Activated CD4-positive, CD25-positive, alpha-beta regulatory T cell treated with anti-CD3 and anti-CD28 coated beads, Interleukin-2, amount 50 U/mL, for 24 hours (primary cell): ENCODE measurements at places on chromosomes 2 and 18.
A peak's percentile ranks its signal among the peaks of the same experiment; 100 is the strongest.

DNA sequence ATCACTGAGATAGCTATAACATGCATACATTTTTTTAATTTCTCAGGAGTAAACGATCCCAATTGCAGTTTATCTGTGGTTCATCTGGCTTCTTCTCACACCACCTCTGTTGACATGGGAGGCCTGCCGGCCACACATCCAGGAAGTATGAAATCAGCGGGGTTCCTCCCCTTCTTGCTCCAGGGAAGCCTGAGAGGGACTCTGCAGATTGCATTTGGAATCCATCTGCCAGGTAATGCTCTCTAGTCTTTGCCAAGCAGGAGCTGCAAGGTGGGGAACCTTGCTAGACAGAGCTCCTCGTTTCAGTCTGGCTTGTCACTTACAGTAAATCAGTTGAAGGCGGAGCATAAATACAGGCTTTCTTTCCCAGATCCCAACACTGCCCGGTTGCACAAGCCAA is 49.9 kb downstream of the SOX11 start:
- ATAC-seq: no peak

GRCh38 chr2:207417301-207417718 is 112.5 kb upstream of the CREB1 start:
- ATAC-seq: no peak

DNA sequence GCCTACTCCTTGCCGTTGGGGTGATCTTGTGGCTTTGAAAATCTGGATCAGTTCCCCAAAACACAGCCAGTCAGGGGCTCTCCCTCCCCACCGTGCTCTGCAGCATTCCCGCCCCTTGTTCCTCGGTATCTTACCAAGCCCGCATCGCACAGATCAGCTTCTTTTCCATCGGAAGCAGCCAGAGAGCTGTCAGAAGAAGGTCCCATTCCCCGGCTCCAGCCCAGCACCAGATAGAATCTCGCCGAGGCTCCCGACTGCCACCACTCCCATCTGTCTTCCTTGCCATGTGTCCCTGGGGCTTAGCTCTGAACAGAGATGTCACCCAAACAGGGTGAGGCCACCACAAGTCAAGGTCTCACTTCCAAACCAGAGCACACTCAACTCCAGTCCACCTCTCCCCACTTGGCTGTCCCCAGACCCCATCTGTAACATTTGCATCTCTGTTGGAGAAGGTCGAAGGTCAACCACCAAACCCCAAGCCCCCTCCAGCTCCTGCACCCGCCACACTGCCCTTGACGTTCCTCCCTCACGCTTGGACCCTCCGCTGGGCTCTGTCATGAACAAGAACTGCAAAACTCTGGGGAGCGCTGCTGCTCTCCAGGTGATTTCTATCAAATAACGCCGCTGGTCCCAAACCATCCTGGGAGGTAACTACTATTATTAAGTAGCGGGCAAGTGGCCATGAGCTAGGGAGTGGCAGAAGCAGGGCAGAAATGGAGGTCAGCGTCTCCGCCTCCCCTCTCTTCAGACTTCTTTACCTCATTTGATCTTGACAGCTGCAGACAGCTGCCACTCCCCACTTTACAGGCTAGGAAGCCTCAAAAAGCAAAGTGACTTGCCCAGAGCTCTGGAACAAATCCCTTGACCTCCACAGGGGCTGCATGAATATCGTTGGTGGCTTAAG is 70.0 kb upstream of the TAF1B start:
- ATAC-seq: no peak

GRCh38 chr2:233118648-233119000 is 58.5 kb downstream of the INPP5D start:
- no peak for ATAC-seq

DNA sequence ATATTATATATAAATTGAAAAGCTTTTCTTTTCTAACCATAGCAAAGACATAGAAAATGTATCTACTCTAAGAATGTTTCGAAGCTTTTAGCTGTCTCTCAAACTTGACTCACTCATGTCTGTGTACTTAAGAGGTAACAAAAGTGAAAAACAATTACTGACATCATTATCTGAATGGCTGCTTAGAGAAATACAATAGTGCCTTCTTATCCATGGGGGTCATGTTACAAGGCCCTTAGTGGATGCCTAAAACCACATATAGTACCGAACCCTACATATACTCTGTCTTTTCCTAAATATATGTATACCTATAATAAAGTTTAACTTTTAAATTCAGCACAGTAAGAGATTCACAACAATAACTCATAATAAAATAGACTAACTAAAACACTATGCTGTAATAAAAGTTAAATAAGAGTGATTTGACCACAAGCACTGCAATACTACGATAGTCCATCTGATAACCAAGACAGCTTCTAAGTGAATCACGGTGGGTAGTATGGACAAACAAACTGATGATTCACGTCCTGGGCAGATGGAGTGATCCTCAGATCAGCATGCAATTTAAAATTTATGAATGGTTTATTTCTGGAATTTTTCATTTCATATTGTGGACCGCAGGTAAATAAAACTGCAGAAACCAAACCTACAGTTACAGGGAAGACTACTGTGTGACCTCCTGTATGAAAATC is 246.2 kb downstream of the XIRP2 start:
- no peak for ATAC-seq

GRCh38 chr2:133766164-133766832 is 198.0 kb upstream of the NCKAP5 start:
- ATAC-seq: no peak

- no peak for ATAC-seq
Observed at GRCh38 chr2:177396703-177397460, 4.3 kb downstream of the AGPS start.

DNA sequence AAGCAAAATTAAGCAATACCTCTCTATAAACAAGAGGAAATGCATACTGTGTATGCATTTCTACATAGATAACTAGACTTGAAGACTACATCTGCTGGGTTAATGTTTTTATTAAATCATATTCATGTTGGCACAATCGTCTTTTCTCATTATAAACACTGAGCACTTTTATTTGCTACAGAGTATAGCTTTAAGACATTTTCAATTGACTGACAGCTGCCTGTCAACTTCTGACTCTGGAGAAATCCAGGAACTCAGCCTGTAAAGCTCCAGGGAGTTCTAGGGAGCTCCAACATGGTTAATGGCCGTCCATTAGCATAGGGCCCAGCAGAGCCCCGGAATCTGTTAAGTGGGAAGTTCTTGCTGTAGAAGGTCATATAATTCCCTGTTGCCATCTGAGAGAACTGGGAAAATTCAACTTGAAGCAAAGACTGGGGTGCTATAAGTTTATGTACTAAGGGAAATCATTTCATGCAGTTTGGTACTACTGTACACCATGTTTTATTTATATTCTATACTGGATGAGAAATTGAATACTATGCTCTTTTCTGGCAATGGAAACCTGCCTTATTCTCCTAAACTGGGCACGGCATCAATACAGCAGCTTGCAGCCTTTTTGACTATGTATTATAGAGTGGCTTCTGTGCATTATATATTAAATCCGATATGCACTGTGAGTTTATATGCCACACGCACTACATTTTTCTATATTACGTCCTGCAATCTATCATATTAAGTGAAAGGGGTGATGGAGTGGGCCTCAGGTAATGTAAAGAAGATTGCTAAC is 243.5 kb upstream of the ZNF521 start:
- no peak for ATAC-seq

- ATAC-seq: no peak
Observed at GRCh38 chr2:204074456-204074855, 137.9 kb downstream of the ICOS start.

DNA sequence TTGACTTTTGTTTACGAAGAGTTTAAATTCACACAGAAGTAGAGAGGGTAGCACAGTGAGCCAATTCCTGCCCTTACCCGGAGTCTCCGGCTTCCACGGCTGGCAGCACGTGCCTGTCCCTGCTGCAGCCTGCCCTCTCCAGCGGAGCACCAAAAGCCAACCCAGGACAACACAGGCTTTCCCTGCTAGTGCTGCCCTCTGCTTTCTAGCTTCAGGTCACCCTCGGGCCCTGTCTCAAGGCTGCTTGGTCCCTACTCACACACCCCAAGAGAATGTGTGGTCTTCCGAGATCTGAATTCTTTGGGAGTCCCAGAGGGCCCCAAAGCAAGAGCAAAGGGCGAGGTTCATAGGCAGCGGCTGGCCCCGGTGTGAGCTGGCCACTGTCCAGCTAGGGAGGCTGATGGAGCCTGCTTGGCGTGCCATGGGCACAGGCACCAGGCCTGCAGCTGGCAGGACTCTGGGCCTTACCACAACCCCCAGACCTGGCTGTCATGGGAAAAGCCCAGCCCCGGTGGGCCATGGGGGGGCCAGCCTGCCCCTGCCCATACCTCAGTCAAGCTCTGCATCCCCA is 7.0 kb upstream of the HS6ST1 start:
- no peak for ATAC-seq

DNA sequence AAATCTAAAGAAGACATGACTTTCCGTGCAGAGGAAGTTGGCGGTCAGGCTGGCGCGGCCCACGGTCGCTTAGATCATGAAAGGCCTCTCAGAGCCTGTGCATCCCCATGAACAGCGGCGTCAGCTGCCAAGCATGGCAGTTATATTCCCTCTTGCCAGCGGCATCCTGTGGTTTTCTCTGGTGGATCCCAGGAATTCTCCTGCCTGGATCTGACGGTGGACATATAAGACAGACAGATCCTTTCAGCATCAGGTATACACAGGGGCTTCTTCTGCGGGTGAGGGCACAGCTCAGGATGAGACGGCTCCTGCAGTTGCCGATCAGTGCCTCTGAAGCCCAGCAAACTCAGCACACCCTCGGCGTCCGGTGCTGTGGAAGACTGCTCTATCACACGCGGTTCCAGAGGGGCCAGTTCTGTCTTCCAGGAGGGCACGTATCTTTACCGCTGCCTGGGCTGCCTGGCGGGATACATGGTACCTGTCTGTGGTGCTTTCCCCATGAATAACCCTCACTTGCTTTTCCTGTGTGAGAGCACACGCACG is 157.8 kb downstream of the LDLRAD4 start:
- ATAC-seq: peak; percentile 30

GRCh38 chr2:49021271-49021670 is 133.0 kb downstream of the FSHR start:
- ATAC-seq: no peak

GRCh38 chr2:96531366-96531765 is 5.2 kb upstream of the ARID5A start:
- ATAC-seq: no peak

DNA sequence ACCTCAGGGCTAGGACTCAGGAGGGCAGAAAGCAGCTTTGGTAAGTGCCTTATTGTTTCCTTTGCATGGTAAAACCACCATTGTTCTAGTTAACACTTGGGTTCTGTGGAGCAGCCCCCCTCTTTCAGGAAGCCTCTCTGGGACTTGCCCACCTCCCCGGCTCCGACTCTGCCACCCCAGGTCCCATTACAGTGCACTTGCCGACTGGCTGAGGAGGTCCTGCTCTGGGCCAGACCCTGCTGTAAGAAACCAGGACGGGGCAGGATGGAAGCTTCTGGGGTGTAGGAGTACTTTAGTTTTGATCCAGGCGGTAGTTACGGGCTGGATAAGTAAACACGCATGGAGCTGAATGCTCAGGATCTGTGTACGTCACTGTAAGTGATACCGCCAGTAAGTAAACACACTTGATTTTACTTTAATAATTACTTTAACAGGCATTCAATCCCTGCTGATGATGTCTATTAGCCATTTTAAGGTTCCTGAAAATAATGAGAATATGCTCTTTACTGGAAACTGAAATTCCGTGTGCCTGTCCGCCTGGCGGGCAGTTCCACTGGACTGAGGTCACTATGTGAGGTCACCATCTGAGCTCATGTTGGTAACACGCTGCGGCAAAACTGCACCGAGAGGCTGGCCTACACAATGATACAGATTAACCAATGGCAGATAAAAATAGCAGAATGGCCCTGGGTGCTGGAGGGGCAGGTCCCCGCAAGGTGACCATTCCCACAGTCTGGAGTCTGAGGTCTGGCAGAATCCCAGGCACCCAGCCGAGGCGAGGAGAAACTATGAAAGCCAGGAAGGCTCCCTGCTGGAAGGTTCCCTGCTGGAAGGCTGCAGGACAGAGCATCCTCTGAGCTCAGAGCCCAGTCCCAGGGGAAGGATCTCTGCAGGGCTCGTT is 25.2 kb downstream of the HS1BP3 start:
- ATAC-seq: no peak

- no peak for ATAC-seq
Observed at GRCh38 chr18:44516450-44516849, 164.2 kb upstream of the SETBP1 start.

- ATAC-seq: no peak
Observed at GRCh38 chr2:155157711-155158110, 459.2 kb downstream of the KCNJ3 start.

GRCh38 chr2:129806990-129807389 is 172.5 kb upstream of the RAB6C start:
- ATAC-seq: no peak

- no peak for ATAC-seq
Observed at GRCh38 chr2:190655570-190655969, 6.7 kb downstream of the NAB1 start.

GRCh38 chr2:144011098-144011497 is 508.8 kb downstream of the ZEB2 start:
- no peak for ATAC-seq

- ATAC-seq: no peak
Observed at GRCh38 chr18:8351161-8351560, 258.1 kb upstream of the RAB12 start.

DNA sequence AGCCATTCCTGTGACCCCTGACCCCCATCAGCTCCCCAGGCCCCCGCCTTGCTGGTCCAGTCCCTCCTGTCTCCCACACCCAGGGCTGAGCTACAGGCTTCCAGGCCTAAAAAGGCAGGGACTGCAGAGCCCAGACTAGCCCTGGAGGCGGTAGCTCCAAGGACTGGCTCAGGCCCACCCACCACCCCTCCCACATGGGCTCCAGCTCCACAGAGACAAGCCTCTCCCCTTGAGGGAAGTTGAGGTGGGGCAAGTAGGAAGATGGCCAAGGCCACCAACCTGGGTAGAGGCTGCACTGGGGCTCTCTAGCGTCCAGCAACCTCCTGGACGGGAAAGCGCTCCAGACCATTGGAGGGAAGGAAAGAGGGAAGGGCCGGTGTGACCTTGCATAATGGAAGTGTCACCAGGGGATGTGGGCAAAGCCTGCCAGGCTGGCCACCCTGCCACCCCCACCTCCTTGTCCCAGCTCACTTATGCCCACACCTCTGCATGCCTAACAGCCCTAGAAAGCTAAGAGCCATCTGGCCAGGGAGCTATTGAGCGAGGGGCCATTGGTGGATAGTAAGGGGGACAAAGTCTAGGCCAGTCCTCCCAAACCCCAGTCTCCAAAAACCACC is 63.1 kb downstream of the TNS1 start:
- no peak for ATAC-seq

GRCh38 chr18:74597034-74597661 is 522 bp upstream of the ZNF407 start:
- ATAC-seq: peak; percentile 52

GRCh38 chr2:219002395-219003266 is 9.4 kb upstream of the CRYBA2 start:
- peak; percentile 47 for ATAC-seq

GRCh38 chr2:234792621-234793022 is 159.2 kb upstream of the SH3BP4 start:
- no peak for ATAC-seq

DNA sequence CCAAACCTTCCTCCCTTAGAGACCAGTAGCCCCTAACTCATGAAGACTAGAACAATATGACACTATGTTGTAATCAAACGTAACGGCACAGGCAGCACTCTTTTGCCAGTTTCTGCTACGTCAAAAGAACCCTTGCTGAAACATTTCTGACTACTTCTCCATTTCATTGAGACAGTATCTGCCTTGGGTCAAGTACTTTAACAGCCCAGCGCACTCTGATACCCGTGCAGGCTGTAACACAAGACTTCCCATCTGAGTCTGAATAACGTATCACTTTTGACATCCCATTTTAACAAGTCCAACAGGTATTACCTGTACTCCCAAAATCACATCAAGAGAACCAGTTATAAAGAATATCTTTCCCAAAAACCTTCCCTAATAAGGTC is 38.4 kb downstream of the TBC1D8 start:
- ATAC-seq: no peak

GRCh38 chr2:28960401-28960800 is 20.7 kb upstream of the TOGARAM2 start:
- no peak for ATAC-seq
